A673 (cell line): ENCODE measurements at places on chromosomes 7 and 10.

- peak; percentile 34 for DNase-seq
These were observed 282.0 kb upstream of the ADARB2 start for GRCh38 chr10:2019281-2019680.

DNA sequence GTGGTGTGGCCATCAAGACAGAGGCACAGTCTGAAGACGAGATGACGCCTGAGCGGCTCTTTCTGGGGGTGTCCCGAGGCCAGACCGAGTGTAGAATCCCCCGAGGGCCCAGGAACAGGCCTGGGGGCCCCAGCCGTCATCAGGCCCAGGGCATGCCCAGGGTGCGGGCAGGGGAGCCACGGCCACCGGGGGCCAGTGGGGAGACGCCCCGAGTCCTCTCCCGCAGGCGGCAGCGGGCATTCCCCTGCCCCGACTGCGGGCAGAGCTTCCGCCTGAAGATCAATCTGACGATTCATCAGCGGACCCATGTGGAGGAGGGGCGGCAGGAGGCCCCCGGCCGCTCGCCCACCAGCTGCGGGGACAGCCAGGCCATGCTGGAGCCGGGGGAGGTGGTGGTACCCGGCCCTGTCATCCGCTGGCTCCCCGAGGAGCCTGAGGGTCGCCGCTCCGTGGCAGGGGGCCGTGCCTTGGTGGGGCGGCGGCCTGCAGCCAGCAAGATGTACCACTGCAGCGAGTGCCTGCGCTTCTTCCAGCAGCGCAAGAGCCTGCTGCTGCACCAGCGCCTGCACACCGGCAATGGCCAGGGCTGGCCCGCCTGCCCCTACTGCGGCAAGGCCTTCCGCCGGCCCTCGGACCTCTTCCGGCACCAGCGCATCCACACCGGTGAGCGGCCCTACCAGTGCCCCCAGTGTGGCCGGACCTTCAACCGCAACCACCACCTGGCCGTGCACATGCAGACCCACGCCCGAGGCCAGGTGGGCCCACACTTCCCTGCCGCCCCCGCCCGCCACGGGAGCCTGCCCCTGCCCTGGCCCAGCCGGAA, 19.7 kb downstream of the ZNF783 start:
- no peak for DNase-seq

DNA sequence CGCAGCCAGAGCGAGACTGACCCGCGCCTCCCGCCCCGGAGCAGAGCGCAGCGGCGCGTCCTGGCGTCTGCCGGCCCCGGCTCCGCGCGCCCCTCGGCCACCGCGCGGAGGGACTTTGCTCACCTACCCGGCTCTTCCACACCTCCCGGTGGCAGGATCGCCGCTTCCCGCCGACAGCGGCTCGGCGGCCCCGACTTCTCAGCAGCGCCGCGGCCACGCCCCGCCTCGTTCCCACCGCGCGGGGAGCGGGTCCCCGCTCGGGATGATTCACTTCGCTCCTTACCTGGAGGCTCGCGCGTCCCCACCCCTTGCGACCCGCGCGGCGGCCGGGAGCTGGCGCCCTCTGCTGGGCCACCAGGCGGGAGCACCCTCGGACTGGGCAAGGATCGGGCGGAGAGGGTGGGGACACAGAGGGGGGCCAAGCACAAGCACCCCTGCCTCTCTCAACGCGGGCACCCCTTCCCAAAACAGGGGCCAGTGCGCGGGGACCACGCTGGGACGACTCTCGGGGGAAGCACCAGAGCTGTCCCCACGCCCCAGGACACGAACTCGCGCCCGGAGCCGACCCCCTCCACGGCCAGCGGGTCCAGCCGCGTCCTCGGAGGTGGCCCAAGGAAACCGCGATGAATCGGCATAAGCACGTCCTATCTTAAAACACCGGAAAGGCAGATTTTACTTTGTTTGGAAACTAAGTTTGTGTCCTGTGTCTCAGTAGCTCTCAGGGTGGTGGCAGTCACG, 101.0 kb upstream of the SVIL start:
- DNase-seq = peak; percentile 86

DNA sequence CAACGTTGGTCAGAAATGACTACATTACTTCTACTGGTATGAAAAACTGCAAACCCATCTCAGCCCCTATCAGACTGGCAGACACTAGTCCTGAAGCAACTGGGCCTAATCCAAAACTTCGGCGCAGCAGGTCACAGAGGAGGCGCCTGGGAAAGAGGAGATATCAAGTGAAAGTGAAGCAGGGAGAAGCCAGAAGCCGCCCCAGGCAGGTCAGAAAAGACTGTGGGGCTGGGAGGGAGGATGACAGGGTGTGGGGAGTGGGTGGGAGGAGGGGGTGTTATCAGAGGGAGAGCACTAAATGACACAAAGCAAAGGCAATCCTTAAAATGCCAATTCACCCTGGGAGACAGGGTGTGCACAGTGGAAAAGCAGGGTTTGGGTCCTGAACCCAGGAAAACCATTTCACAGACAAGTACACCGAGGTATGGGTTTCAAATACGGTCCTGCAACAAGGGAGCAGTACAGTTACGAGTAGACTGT, 731 bp downstream of the CHCHD3 start:
- DNase-seq = peak; percentile 27

DNA sequence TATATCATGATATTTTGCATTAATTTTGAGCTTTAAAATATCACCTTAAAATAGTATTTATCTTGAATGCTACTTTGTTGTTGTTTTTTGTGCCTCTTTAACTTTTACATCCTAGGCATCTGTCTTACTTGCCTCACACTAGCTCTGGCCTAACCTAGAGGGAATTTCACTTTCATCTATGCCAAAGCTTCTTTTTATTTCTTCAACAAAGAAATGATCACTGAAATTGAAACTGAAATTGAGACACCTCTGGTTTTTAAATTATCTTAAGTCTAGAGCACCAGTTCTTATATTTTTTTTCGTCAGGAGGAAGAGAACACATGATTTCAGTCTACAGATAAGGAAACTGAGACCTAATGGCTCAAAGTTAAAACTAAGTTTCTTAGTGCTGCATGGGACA, 3.5 kb upstream of the SCIN start:
- no peak for DNase-seq

GRCh38 chr7:94973844-94974243, 66.5 kb downstream of the PPP1R9A start:
- peak; percentile 21 for DNase-seq

DNA sequence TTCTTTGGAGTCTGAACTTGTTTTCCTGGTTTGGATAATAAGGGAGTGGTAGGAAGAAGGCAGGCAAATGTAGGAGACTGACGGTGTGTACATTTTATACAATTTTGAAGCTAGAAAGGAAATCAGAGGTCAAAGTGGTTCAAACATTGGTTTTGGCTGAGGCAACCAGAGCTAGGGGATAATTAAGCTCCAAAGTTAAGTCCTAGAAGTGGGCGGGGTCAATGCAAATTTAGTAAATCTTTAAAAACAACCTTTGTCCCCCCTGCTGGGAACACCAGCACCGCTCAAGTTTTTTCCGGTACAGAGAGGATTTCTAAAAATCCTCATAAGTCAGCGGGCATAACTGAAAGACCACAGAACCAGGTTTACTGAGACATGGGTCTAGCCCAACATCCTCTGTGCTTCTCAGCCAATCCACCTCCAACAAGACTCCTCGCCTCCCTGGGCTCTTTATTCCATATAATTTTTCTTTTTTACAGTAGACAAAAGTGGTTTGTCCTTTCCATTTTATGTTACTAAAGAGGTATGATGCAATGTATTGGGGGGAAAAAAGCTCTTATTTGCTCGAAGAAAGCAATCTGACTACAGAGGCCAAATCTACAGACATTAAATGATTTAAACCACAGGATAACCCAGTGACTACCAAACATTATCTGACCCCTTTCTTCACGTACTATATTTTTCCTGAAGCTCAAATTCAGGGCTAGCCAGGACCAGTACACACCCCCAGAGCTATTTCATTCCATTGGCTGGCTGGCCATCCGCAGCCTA, 1.6 kb downstream of the GLUD1 start:
- peak; percentile 78 for DNase-seq

DNA sequence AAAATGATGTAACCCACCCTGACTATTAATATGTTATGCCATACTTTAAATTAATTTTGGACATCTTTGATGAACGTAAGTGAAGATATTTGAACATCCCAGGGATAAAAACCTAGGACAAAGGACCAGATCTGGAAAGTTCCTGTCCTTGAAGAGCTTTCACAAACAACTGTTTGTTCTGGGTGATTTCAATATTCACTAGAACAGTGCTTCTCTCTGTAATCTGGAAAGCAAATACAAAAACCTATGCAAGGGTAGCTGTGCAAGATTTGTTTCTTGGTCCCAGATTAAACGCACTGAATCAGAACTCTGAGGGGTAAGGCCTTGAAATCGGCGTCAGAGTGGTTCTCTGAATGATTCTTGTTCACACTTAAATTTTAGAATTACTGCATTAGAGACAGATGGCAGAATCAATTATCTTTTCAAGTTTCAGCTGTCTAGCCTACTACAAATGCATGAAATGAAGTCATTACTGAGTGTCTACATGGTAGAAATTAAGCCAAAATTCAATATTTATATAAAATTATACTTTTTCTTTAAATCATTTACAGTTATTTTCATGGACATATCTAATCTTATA, 69.6 kb upstream of the CSTF2T start:
- no peak for DNase-seq

- no peak for DNase-seq
These were observed 141.6 kb upstream of the TCERG1L start for GRCh38 chr10:131452926-131453720.

DNA sequence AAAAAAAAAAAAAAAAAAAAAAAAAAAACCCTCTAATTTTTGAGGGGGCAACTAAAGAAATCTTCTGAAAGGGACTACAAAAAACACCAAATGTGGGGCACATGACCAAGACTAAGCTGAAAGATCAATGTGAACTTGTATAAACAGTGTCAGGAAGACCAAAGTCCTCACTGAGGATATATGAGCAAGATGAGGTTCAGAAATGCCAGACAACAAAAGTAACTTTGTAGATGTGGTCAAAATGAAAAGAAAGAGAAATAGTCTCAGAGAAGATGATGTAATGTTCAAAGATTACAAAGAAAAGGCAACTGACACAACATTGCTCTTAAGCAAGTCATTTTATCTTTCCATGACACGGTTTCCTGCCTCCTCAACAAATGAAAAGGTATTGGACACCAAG, 48.7 kb upstream of the PTPRZ1 start:
- DNase-seq = no peak

GRCh38 chr10:49389361-49389933, 6.4 kb downstream of the DRGX start:
- no peak for DNase-seq

DNA sequence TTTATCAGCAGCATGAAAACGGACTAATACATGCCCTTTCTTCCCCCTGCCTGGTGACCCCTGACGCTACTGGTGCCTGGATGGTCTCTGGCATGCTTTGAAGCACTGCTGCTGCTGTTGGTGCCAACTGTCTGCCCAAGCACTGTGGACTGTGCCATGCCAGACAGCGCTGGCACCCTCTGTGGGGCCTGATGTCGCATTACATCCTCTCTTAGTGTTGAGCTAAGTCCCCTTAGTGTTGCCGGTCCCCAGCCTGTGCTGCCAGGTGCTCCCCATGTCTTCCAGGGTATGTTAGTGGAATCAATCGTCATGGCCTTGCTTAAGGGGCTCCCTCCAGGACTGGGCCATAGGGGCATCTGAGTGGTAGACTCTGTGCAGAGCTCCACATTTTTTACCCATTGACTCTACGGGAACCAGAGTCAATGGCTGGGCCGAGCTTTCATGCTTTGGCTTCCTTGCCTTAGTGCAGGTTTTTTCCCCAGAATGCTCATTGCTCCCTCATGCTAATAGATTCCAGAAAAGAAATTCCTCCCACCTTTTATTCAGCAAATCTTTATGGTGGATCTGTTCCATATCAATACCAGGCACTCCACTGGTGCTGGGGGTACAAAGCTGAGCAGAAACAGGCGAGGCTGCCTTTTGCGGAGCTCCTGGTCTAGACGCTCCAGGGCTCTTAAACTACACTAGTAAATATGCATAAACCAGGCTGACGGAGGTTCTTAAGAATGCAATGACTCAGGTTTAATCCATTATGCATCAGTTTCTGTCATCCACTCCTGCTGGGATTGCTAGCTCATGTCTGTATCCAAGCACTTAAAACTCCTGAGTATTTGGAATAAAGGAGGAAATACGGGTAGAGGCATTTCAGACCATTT, 21.8 kb upstream of the MRC1 start:
- DNase-seq = peak; percentile 96

- DNase-seq = no peak
These were observed 36.7 kb downstream of the IRF5 start for GRCh38 chr7:128974241-128974934.

- DNase-seq = no peak
These were observed 28.5 kb downstream of the EPC1 start for GRCh38 chr10:32318476-32318896.

DNA sequence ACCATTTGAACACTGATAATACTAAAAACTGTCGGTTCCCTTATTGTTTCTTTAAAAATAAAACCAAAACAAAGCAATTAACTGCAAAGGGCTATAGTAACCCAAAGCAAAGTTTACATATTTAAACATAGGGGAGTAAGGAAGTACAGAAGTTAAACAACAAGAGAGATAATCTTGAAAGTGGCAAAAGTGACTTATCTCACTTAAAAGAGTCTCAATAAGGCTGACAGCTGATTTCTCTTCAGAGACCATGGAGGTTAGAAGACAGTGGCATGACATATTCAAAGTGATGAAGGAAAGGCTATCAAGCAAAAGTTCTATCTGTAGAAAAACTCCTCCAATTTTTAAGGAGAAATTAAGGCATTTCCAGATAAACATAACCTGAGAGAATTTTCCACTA, 233.5 kb upstream of the HDAC9 start:
- no peak for DNase-seq

DNA sequence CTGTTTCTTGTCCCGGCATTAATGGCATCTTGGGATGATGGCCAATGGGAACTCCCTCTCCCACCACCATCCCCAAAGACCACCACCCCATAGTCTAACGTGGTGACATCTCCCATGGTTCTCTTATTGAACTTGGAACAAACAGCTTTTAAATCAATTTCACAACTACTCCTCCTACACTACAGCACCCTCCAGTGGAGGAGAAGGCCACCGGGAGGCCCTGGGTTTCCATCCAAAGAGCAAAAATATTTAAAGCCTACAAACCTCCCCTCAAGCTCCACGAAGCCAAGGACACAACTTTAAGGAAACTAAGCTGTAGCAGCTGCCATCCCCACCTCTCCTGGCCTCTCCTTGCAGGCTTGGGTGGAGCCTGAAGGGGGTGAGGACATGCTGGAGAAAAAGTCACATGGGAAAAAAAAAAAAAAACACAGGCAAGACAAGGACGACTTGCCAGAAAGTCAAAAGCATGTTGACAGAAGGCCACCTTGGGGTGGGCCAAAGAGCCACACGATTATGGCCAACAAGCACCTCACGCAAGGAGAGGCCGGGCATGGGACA, 94.0 kb upstream of the LANCL2 start:
- peak; percentile 17 for DNase-seq
